ENCODE measurements at places on chromosomes 4 and X.

GRCh38 chr4:20256381-20256881, 4.7 kb downstream of the SLIT2 start:
- no peak for DNase-seq

DNA sequence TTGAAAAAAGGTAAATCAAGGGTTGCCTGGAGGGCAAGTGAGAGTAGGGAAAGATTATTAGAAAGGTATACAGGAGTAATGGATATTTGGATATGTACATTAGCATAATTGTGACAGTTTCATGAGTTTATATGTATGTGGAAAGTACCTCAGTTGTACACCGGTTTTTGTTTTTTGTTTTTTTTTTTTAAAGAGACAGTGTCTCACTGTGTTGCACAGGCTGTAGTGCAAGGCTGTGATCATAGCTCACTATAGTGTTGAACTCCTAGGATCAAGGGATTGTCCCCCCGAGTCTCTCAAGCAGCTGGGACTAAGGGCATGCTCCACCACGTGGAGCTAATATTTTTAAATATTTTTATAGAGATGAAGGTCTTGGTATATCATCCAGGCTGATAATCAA, 15.3 kb upstream of the HPGD start:
- no peak for DNase-seq

- DNase-seq, result no peak
Measured at GRCh38 chrX:15165832-15166231, 104.1 kb downstream of the ASB9 start.

DNA sequence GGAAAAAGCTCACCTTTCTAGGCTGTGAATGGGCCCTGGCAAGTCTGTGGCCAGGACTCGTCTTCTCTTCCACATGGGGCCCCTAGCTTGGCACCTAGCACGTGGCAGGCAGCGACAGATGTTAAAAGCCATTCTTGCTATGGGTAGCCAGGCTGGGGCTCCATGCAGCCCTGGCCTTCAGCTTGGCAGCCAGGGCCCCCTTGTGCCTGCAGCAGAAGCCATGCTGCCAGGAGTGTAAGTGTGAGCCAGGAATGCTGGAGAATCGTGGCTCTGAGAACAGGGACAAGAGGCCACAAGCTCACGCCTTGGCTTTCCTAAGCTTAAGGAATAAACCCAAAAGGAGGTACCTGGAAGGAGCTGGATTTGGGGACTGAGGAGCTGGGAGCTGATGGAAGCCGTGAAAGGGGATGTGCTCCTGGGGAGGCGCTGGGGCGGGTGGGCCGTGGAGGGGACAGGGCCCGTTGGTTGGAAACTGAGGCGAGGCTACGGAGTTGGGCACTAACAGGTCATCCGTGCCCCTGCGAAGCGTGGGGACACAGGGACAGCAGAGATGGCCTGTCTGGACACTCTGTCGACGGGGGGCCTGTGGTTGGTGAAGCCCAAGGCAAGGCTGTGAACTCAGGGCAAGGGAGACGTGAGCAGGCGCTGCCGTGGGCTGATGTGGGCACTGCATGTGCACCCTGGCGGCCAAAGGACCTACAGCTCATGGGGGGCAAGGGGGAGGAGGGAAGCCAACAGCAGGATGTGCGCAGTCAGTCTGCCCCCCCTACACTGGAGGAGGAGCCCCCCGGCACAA, 895 bp upstream of the OPN1LW start:
- DNase-seq, result no peak

GRCh38 chr4:41541687-41542094, 3.7 kb downstream of the LIMCH1 start:
- DNase-seq, result no peak

- no peak for DNase-seq
Measured at GRCh38 chr4:140666889-140667614, 89.1 kb downstream of the TBC1D9 start.

GRCh38 chr4:84683064-84683850, 100.3 kb downstream of the CDS1 start:
- DNase-seq, result no peak

DNA sequence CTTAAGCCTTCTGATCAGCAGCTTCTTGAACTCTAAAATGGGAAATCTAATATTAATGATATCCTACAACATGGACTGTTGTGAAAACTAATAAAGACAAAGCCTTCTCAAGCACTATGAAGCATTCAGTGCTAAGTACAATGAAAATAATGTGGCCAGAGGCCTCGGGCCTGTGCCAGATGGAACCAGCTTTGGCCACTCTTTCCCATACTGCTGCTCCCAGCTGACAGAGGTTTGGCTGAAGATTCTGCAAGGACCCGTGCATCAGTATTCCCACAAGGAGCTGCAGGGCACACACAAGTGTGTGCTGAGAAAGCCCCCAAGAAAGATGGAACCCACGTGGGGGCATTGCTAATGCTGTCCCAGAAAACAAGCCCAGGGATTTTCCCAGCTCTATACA, 60.5 kb upstream of the RPL34 start:
- no peak for DNase-seq

DNA sequence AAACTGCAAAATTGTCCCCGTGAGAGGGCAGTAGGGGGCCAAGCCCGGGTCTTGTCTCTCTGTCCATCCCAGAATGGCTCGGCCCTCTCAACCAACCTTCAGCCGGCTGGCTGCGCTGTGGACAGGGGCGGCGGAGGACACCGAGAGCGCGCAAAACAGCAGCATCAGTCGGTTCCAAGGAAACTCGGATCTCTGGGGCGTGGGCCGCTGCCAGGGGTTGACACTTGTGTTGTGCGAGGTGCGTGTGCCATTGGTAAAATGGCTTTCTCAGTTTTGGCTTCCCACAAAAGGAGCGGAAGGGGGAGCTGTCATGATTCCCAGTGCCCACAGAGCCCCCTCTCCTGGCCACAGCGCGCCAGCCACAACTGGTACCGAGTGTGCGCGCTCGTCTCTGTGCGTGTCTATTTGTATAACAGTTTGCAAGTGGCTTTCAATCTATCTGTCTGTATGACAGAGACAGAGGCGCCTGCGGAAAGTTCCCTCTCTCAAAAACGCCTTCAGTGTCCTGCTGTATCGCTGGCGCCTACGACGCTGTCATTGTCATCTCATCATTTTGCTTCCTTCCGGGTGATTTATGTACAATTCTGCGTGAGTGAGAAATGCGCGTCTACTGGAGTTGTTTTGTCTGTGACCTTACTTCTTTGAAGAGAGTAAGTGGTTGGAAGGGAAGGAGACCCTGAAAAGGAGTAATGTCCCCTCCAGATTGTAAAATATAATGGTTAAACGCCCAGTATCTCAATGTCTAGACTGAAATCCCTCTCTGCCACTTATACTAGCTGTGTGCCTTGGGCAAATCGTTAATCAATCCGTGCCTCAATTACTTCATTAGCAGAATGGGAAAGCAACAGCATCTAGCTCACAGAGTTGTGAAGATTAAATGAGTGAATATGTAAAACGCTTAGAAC, 1.8 kb downstream of the DKK2 start:
- DNase-seq, result peak; percentile 90

DNA sequence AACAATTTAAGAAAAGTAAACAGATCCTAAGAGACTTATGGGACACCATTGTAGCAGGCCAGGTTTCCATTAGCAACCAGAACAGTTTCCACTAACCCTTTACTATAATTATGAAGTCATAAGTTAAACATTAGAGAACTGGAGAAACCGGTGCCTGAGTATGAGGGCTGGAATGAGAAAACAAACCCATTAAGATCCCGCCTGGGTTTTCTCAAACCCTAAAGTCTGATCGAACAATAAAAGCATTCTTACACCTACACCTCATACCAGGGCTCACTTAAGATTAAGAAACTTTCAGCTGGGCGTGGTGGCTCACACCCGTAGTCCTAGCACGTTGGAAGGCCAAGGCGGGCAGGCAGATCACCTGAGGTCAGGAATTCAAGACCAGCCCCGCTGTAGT, 13.7 kb upstream of the DHX15 start:
- no peak for DNase-seq

DNA sequence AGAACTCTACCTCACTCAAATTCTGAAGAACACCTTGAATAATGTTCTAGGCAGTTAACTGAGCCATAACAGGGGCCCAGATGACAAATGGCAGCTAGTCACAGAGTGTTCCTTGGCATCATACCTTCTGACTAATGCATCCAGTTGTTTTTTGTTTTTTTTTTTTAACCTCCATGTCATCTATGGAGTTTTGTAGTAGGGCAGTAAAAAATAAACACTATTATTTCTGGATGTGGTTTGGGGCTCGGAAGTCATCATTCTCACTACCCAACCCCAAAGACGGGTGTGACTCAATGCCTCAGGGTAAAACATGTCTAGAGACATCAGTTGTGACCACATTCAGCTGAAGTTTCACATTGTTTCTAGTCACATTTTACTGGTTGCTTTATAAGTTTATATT, 31.2 kb upstream of the MCF2 start:
- no peak for DNase-seq

GRCh38 chrX:701673-702072, 71.1 kb downstream of the SHOX start:
- no peak for DNase-seq

- peak; percentile 82 for DNase-seq
Measured at GRCh38 chr4:145481164-145481941, at the start of gene SMAD1. Gene SMAD1 (plus strand): TSS chr4:145481853. CDS start chr4:145514614, 32,761 bp downstream.

- DNase-seq, result no peak
Measured at GRCh38 chr4:129282293-129282692, 186.3 kb downstream of the C4orf33 start.

DNA sequence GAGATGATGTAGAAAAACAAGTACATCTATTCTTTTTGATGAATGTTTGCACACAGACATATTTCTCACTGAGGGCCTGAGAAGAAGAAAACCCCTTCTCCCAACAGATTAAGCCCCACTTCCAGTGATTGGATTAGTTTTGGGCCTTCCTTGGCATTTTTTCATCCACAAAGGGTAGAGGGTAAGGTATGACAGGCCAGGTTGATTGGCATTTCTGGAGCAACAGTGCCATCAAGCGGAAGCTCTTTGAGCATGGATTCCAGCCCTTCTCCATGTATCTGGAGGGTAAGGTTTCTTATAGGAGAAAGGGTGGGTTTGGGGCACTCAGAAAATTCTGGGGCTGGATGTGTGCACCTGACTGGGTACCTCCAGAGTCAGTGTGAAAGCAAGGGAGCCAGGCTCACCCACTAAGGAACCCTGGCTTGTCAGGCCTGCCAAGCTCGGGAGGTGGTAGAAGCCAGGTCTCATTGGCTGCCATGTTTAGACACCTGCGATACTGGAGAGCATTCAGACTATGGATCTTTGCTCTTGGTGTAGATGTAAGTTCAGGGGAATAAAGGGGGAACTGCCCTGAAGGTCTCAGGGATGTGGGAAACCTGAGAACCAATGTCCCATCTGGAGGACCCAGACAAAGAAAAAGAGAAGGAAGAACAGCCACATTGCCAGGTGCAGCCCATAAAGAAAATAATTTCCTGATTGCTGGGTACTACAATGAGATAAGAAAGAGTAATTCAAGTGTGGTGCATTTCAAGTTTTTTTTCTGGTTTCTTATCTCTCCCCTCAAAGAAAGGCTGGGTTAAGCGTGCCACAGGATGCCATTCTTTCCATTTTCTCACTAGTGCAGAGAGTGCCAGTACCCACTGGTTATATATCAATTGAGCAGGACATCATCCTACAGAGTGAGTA, 222.3 kb upstream of the AGTR2 start:
- no peak for DNase-seq

DNA sequence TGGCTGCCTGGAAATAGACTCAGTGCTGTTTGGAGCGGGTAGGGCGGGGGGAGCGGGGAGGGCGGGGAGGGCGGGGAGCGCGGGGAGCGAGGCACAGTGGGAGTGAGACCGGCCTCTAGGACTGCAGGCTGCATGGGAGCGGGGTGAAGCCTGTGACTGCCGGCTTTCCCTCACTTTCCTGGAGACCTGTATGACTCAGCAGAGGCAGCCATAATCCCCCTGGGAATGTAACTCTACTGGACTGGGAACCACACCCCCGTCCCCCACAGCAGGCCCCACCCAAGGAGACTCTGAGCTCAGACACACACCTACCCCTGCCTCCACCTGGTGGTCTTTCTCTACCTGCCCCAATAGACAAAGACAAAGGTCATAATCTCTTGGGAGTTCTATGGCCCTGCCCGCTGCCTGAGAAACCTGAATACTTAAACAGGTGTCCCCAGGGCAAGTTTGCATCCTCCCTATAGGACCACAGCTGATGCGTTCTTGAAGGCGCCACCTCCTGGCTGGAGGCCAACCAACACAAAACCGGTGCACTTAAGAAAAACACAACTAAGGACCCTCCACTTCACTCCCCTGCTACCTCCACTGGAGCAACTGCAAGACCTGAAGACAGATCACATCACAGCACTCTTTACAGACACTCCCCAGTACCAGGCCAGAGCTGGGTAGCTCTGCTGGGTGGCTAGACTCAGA, 18.0 kb downstream of the HDAC8 start:
- no peak for DNase-seq

DNA sequence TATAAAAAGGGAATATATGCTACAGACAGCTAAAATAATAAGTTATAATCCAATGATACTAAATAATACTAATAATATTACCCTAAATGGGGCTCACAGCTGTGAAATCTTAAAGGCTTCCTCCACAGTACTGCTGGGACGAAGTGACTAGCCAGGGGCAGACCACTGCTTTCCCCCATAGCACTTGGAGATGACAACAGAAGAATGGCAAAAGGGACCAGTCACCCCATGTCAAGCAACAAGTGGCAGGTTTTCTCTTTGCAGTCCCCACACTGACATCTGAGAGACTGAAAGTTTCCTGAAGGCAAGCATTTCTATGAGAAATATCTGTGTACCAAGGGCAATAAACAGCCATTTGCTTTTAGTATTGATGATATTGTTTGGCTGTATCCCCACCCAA, 173.5 kb upstream of the GPC4 start:
- DNase-seq, result no peak

DNA sequence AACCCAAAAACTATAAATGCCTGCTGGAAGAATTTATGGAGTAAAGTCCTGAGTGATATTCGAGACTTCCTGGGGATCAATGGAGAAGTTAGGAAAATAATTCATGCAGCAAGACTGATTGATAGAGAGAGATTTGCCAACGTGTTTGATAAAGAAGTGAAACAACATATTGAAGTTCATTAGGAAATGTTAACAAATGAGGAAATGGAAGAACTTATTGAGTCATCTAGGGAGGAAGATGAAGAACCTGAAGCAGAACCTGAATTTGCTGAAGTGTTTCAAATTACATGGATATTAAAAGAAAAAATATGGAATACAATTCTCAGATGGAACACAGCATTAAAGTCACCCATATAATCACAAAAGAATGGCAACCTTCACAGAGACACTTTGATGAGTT, 39.0 kb downstream of the DDX60 start:
- DNase-seq, result no peak

GRCh38 chr4:141417387-141417786, 196.7 kb downstream of the ZNF330 start:
- DNase-seq, result no peak

DNA sequence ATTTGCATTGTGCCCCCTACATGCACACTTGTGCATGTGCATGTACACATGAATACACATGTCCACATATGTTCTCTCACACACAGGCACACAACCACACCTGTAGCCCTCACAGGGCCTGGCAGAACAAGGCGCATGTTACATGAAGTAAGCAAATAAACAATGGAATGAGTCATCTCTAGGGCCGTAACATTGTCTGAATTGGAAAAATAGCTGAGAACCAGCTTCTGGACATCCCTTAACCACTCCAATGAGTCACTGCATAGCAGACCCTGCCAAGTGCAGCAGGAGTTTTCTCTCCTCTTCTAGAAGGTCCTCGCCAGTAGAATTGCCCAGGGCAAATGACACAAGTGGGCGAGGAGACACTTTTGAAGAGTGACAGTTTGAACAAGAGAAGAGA, 66.1 kb downstream of the MAGEA10 start:
- no peak for DNase-seq

All from posterior cingulate gyrus (tissue), 11 donors.